AG09319 (cell line): ENCODE measurements at places on chromosomes 2 and 18.

DNA sequence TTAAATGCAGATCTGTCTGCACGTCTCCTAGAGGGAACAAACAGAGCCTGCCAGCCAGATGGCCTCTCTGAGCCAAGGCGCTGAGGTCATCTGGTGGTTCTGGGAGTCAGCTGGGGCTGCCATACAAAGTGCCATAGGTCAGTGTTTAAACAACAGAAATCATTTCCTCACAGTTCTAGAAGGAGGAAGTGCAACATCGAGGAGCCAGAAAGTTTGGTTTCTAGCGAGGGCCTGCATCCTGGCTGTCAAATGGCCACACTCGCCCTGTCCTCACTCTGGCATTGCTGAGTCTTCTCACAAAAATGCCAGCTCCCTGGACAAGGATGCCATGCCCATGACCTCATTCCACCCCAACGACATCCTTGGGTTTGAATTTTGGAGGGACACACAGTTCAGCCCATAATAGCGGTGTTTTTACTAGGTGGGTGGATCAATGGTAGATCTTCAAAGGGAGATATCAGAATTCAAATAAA is 59.6 kb downstream of the MYT1L start:
- DNase-seq, result no peak

DNA sequence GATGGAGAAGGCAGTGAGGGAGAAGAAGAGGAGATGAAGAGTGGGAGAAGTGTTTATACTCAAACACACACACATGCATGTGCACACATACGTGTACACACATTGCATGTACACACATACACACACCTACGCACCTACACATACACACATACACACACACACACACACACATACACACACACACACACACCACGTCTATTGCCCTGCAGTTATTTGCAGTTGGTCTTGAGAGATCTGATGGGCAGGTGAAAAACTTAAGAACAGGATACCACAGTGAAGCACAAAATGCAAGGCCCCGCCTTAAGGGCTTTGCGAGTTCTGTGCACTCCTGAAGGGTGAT is 190.2 kb downstream of the MYCN start:
- DNase-seq, result no peak

DNA sequence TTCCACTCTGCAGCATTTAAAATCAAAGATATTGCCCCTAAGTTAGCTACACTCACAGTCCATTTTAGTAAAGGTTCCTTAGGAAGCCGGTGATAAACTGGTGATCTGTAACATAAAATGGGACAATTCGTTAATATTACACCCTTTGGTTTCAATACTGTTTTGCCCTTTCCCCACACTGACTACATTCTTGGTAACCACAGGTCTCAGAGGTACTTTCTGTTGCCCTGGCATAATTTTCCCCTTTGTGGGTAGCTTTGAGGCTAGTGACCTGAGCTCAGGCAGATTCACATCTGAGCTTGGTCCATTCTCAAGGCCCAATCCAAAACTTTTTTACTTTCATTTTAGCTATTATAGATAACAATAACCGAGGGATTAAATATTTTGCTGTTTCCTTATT is 32.9 kb upstream of the CSRNP3 start:
- no peak for DNase-seq

GRCh38 chr2:143205106-143205764 is 76.0 kb downstream of the ARHGAP15 start:
- DNase-seq, result no peak

DNA sequence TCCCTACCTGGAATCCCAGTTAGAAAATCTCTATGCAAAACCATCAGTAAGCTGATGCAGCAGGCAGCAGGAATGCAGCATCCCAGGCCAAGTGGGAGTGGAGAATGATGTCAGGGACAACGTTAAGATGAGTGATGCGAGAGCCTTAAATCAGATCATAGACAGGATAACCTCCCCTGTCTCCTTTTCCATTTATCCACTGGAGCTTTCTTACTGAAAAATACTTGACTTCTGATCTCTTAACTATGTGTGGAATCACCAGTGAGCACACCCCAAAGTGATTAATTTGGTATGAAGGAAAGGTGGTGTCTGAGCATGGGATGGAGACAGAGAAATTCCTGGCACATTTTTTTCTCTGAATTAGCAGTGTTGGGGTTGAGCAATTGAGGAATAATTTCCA is 98.0 kb downstream of the RND3 start:
- no peak for DNase-seq

GRCh38 chr2:46481198-46482193 is 2.1 kb downstream of the TMEM247 start:
- DNase-seq, result no peak

- no peak for DNase-seq
Measured at GRCh38 chr2:161415034-161415986, 787 bp upstream of the TBR1 start.

DNA sequence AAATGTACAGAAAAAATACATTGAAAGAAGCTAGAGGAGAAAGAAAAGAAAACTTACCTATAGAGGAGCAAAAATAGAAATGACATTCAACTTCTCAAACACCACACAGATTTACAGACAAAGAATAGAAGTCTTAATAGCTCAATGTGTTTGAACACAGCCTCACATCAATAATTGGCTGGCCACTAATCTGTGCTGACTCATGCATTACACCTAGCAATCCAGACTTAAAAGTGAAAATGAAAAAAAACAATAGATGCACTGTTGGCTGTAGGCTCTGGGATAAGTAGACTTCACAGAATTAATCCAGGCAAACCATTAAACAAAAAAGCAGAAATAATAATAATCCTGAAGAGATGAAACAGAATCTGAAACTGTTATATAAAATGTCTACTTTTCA is 961.3 kb upstream of the CELF4 start:
- DNase-seq, result no peak

GRCh38 chr18:33755931-33756560 is 178.0 kb downstream of the ASXL3 start:
- no peak for DNase-seq

GRCh38 chr18:56479841-56480240 is 158.6 kb downstream of the TXNL1 start:
- DNase-seq, result peak; percentile 3

GRCh38 chr2:20091305-20091991 is 40.0 kb upstream of the LAPTM4A start:
- peak; percentile 83 for DNase-seq

DNA sequence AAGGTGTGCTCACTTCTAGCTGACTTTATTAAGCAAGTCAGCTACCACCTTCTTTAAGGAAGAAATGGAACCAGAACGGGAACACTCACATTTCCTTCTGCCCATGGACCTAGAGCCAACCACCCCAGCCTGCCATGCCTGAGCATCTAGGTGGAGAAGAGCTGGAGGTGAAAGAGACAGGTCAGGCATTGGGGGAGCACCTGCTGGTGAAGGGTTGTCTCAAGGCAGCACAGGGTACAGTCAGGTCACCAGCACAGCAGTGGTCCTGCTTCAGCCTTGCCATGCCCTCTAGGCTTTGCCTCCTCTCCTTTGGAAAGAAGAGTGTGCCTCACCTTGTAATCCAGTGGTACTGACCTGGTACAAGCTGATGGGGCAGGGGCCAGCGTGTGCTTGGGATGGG is 107.9 kb downstream of the KCNF1 start:
- no peak for DNase-seq

DNA sequence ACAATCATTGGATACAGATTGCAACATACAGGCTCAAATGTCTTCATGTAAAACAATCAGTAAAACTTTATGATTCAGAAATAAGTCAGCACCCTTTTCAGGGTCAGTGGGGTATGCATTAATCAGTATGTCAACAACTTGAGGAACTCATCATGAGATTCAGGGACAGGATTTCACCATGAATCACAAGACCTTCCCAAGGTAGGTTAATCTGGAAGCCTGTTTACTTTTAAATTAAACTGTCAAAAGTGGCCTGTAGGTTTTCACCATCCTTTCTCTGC is 104.8 kb downstream of the SP100 start:
- no peak for DNase-seq

DNA sequence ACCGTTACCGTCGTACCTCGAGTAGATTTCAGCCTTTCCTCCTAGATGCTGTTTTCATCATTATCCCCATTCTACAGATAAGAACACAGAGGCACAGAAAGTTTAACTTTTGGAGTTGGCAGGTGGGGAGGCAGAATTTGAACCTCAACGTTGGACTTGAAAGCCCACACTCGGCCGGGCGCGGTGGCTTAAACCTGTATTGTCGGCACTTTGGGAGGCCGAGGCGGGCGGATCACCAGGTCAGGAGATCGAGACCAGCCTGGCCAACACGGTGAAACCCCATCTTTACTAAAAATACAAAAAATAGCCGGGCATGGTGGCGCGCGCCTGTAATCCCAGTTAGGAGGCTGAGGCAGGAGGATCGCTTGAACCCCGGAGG is 11.5 kb downstream of the CATIP start:
- no peak for DNase-seq

GRCh38 chr2:128686497-128686859 is 367.8 kb upstream of the HS6ST1 start:
- DNase-seq, result no peak

GRCh38 chr2:76444732-76445131 is 734.0 kb upstream of the GCFC2 start:
- no peak for DNase-seq

GRCh38 chr2:230949966-230950873 is 25.2 kb upstream of the GPR55 start:
- DNase-seq, result no peak

DNA sequence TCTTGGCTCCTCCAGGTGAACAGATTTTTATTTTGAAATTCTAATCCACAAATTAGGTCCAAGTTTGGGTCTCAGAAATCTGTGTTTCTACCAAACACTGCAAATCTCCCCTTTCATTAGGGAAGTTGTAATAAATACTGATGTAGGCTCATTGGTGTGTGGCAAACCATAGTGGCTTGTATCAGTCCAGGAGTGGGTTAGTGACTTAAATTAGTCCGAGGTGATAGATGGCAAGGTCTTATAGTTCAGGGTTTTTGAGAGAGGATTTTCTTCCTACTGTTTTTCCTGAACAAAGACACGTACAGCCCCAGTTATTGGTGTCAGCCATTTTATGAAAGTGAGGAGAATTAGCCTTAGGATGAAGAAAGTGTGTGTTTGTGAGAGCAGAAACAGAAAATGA is 74.6 kb downstream of the RPRM start:
- no peak for DNase-seq

GRCh38 chr2:148590612-148591011 is 53.9 kb upstream of the EPC2 start:
- DNase-seq, result no peak

- DNase-seq, result no peak
Measured at GRCh38 chr18:24695168-24695567, 234.7 kb downstream of the HRH4 start.

DNA sequence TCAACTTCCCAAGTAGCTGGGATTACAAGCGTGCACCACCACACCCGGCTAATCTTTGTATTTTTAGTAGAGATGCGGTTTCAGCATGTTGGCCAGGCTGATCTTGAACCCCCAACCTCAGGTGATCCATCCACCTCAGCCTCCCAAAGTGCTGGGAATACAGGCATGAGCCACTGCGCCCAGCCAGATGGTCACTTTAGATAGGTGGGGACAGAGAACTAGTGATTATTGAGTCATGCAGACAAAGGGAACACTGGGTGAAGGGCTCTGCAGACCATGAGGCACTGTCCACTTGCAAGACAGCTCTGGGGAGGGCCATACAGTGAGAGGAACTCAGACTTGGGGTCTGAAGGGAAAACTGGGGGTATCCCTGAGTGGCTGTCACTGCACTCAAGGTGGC is 58.4 kb upstream of the POMC start:
- DNase-seq, result no peak

DNA sequence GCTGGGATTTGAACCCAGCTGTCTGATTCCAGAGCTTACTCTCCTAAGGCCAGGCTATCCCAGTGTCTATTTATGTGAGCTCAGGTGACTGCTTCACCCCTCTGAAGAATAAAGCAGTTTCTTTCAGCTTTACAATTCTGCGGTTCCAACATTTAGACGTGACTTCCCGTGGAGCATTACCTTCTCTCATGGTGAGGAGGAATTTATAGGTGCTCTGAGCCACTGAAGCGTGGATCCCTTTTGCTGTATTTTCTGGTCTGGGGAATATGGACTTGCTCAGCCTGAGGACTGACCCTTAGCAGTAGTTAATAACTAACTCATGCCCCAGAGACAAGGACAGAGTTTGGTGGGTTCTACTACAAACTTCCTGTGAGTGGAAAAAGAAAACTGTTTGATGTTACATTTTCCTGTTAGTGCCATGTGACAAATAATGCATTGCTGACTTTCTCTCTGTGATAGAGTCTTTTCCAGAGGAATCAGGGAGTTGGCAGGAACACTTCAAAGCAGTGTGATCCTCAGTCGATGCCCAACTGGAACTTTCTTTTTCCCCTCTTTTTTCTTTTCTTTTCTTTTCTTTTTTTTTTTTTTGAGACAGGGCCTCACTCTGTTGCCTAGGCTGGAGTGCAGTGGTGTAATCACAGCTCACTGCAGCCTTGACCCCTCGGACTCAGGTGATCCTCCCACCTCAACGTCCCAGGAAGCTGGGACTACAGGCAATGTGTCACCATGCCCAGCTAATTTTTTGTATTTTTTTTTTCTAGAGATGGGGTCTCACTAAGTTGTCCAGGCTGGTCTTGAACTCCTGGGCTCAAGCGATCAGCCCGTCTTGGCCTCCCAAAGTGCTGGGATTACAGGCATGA is 21.9 kb downstream of the CASP10 start:
- no peak for DNase-seq

GRCh38 chr2:217420854-217421253 is 561.0 kb upstream of the TNP1 start:
- DNase-seq, result no peak

DNA sequence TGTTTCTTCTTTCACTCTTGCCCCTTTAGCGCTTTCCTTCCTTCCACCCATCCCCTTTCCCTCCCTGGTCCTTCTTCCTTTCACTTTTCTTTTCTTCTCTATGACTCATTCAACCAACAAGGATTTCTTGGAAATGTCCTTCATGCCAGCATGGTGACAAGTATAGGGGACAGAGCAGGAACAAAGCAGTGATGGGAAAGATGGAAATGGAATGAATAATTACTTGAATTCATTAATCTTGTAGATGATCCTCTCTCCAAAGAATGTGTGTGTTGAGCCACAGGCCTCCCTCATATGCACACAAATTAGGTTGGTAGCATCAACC is 1.5 kb downstream of the VAMP5 start:
- no peak for DNase-seq

DNA sequence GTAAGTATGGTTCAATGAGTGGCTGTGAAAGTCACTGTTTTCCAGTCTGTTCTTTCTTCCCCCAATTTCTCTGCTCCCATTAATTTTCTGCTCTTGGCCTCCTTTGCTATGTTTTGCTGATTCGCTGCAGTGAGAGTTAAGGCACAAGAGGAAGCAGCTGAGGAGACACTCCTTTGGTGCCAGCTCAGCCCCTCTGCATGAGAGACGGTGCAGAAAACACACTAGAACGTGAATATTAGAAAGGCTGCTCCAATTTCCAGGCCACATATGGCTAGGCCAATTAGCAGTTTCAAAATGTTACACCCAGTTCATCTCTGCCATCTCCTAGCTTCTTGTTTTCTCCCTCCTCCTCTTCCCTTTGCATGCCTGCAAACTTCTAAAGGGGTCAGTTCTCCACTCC is 38.9 kb downstream of the AKAIN1 start:
- no peak for DNase-seq
